HFFc6 (cell line): ENCODE measurements at places on chromosomes 11 and 22. TPM values are rescaled to one million over a fixed set of nuclear protein-coding genes. Genes with fewer than 3 reads are reported as not detected.

- DNase-seq = no peak
Observed at GRCh38 chr11:101269990-101270660, 140.5 kb upstream of the PGR start.

GRCh38 chr11:76379807-76380158 lies 1.1 kb downstream of the THAP12 start:
- DNase-seq = no peak

DNA sequence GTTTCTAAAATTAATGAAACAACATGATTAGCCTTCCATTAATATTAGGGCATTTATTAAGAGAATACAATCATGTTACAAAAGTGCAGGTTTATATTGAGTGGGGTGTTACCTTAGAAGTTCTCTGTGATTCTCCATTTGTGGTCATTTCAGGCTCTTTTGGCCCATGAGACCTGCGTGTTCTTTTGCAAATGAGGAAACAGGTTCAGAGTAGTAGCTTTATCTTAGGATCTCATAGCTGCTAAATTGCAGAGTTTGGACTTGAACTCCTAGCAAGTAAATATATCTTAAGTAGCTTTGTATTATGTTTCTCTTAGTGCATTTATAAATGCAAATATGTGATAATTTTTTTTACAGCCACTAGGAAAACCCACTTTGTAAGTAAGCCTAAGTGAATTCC lies 18.3 kb downstream of the FAR1 start:
- no peak for DNase-seq

DNA sequence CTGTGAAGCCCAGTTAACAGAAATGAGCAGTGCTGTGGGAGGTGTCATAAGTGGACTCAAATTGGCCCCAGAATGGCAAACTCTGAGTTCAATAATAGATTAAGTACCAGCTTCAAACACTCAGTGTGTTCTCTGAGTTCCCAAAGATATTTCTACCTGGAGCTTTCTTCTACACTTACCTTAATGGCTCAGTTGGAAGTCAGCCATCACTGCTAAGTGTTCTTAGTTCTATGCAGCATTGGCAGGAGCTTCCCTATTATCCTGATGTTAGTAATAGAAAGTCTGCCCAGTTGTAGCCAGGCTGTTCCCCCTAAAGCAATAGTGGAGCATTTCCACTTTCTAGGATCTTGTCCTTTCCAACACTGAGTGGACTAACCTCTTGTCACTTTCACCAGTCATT lies 9.7 kb upstream of the PIK3IP1 start:
- DNase-seq = no peak

Gene TRIM66
- total RNA-seq = 4.4 to 5.9 TPM (median 5.6 TPM) in 3 replicates

DNA sequence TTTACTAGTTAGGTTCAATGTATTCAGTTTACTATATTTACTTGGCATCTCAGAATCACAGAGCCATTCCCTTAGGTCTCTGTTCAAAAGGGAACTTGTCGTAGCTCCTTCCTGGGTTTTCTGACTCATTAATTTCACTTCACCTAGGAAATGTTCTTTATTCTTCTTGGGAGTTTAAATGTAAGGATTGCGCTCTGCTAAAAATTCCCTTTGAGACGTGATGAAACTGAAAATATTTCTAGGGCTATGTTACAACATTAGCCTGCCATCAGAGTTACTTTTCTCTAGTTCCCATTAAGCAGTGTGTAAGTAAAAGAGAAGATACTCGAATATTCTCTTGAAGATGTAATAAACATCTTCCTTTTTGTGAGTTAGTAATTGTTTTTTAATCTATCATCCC lies 209.5 kb downstream of the CASP12 start:
- no peak for DNase-seq

Gene SSTR3
- total RNA-seq = not detected in 3 replicates

DNA sequence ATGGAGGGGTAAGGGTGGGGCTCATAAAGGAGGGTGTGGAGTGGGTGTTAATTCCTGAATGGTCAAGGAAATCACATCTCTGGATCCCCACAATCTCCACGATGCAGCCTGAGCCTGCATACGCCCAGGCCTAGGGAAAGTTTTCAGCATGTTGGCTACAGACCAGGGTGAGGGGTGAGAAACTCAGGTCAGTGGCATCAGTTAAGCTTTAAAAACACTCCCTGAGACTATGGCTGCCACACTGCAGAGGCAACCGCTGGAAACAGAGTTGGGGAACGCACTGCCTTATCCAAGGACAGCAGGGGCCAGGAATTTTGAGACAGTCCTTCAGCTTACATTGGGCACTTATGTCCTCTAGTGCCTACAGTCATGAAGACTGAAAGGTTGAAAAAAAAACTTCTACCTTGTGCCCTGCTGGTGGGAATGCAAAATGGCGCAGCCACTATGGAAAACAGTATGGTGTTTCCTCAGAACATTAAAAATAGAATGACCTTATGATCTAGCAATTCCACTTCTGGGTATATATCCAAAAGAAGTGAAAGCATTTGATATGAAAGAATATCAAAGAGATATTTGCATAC lies 19.7 kb downstream of the DKK3 start:
- no peak for DNase-seq
